ENCODE measurements at places on chromosomes 11 and 22. TPM values are rescaled to one million over a fixed set of nuclear protein-coding genes. Genes with fewer than 3 reads are reported as not detected.

The USP2 gene
- total RNA-seq: 0.21 TPM

The E2F8 gene
- total RNA-seq: 4.0 TPM

The UPK3A gene
- not detected for total RNA-seq

The KREMEN1 gene
- total RNA-seq: 3.9 TPM

The FADS3 gene
- total RNA-seq: 47.1 TPM

The SMC1B gene
- total RNA-seq: not detected

The CADM1 gene
- total RNA-seq: 35.4 TPM

The ZNRF3 gene
- total RNA-seq: 1.8 TPM
